Fibroblast of mammary gland (primary cell): ENCODE measurements at places on chromosomes 12 and 14.

DNA sequence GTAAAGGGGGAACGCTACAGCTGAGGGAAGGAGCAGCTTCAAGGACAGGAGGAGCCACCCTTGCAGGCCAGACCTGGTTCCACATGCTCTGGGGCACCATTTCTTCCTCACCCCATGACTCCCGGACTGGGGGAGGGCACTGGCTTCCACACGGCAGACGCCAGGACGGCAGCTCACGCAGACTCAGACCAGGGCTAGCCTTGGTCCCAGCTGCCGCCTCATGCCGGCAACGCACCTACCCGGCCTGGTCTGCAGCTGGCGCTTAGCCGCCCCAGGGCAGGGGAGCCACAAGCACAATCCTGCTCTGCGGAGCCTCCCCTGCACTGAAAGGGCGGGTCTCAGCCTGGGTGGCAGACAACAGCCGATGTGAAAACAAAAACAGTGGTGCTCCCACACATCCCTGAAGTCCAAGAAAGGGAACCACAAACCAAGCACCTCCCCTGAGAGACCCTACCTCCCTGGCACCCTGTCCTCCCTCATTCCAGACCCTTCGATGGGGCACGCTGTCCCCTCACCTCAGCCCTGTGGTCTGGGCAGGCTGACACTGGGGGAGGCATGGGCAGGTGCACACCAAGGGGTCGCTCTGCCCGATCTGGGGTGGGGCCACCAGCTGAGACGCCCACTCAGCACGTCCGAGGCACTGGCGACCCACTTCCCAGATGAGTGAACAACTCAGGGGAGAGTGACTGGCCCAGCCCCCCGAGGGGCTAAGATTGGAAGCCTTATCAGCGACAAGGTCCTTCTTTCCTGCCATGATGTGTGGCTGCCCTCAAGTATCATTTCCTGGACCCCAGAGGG, 65.0 kb downstream of the CHGA start:
- DNase-seq = no peak

GRCh38 chr14:33257796-33258195, 319.1 kb downstream of the NPAS3 start:
- no peak for DNase-seq

GRCh38 chr14:23601845-23602180, 23.2 kb upstream of the JPH4 start:
- no peak for DNase-seq

DNA sequence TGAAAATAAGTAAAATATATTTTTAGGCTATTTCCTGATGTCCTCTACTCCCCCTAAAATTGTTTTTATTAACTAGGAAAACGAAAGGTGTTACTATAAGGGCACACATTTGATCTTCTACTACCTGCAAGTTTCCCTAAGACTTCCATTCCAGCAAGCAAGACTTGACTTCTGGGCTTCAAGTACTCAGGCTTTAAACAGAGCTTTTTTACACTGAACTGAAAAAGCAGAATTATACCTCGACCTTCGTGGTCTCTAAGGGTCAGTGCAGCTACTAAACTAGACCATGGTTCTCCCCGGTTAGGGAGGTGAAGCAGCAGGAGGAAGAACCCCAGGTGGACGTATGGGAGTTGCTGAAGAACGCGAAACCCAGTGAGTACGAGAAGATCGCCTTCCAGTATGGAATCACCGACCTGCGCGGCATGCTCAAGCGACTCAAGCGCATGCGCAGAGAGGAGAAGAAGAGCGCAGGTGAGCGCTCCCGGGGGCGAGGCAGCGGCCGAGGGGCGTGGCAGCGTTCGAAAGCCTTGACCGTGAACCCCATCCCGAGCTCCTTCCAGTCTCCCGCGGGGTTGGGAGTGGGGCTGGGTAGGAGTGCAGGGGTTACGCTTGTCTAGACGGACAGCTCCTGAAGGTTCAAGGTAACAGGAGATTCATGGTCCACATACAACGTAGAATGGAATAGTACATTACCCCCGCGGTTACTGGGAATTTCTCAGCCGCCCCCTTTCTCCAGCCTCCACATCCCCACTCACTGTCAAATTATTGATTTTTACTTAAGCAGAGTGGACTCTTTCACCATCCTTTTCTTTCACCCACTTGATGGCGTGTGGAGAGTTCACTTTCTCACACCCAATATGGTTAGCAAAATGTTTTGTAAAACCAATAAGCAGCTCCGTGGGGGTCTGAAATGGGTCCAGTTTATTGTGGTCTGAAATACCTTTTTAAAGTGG, 47.6 kb downstream of the MYBPC1 start:
- DNase-seq = no peak

- no peak for DNase-seq
These were observed 30.5 kb downstream of the RPH3A start for GRCh38 chr12:112822056-112822455.

DNA sequence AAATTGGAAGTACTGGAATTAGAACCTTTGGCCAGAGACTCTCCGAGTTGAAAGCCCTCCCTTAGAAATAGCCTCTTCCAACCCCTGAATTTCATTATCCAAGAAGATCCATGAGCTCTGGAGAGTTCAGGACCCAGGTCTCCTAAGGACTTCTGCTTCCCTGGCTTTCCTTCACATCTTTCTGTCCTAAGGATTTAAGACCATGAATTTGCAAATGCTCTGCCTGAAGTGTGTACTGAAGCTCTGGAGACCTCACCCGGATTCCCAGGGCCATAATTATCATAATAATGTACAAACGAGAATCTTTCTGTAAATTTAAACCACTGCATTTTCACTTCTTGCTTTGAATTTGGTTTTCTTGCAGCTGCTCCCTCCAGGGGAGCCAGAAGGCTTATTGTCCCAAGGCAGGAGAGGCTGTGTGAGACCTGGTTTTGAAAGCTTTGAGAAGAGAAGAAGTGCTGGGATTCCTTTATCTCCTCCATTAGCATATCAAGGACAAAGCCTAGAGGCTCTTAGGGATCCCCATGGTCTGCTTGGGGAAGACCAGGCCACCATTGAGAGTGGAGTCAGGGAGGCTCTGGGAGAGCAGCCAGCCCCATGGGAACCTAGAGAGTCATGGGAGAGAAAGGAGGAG, 41.1 kb downstream of the GLRX5 start:
- no peak for DNase-seq

DNA sequence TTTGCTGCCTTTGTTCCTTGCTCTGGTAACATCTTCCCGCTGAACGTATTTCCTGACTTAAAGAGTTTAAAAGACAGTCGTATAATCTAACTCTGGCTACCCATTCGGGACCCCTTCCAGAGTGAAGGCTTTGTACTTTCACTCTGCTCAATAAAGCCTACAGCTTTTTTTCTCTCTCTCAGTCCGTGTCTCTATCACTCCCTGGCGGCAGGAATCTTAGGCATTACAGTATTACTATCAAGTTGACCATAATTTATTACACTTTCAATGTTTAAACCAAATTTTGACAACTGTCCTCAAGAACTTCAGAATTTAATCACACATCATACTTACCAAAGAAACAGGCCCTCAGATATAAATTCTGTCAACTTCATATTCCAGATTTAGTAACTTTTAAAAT, 967.9 kb downstream of the FSCB start:
- DNase-seq = peak; percentile 1

GRCh38 chr14:68777644-68778043, 15.2 kb downstream of the ZFP36L1 start:
- no peak for DNase-seq

DNA sequence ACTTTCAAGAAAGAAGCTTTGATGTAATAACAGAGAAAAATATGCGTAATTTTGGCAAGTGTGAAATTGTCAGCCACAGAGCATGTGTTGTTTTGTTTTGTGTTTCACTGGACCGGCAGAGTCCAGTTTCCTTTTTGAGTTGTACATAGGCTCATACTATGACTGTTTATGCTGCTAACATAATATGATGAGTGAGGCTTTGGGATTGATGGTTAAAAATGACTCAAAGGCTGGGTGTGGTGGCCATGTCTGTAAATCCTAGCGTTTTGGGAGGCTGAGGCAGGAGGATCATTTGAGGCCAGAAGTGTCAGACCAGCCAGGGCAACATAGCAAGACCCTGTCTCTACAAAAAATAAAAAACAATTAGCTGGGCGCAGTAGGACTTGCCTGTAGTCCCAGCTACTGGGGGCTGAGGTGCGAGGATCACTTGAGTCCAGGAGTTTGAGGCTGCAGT, 487.9 kb downstream of the PCNX1 start:
- peak; percentile 70 for DNase-seq

- DNase-seq = no peak
These were observed 729.7 kb upstream of the TBX3 start for GRCh38 chr12:115413626-115414025.

DNA sequence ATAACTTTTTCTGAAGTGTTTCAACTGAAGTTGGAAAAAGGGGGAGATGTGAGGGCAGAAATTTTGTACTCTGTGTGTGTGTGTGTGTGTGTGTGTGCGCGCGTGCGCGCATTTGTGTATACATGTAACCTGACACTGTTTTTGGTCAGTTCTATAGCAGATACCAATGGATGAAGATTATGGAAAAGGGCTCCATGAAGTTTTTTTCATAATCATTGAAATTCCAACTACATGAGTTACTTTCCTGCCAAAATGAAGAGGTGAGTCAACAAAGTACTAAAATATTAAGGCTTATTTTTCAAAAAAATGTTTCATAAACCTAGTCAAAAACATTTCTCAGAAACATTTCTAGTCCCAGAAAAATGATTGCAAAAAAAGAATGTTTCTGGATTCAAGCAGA, 25.7 kb upstream of the CERS5 start:
- peak; percentile 47 for DNase-seq

DNA sequence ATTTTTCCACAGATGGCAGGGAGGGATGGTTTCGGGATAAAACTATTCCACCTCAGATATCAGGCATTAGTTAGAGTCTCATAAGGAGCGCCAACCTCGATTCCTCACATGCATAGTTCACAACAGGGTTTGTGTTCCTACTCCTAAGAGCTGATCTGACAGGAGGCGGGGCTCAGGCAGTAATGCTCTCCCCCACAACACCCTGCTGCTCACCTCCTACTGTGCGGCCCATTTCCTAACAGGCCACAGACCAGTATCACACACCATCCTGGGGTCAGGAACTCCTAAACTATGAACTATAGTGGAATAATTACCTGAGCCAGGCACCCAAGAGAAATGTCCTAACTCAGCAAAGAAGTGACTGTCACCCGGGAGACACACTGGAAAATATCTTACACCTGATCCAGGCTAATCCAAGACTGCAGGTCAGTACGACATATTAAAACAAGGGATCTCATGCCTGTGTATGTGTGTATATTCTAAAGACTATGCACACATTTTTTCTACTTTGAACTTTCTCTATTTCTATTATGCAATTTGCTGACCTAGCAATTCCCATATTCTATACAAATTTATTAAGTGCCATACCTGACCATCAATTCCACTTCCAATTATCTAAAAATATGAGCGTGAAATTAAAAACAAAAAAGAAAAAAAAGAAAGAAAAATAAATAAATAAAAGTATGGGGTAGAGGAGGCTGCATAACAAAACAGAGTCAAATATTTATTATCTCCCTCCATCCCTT, 4.7 kb downstream of the NAA25 start:
- DNase-seq = no peak

GRCh38 chr12:92332552-92332951, 186.9 kb upstream of the BTG1 start:
- no peak for DNase-seq

GRCh38 chr14:95784137-95784536, 70.2 kb upstream of the TCL1A start:
- peak; percentile 25 for DNase-seq

GRCh38 chr14:104436047-104436591, 143.4 kb upstream of the C14orf180 start:
- DNase-seq = peak; percentile 25

- no peak for DNase-seq
These were observed 69.3 kb upstream of the HMGA2 start for GRCh38 chr12:65754744-65755595.

- no peak for DNase-seq
These were observed 252.4 kb upstream of the CPNE8 start for GRCh38 chr12:39157696-39158342.
